ENCODE measurements at places on chromosomes 12 and 14.
A peak's percentile ranks its signal among the peaks of the same experiment; 100 is the strongest.

- DNase-seq, result no peak
Observed at GRCh38 chr12:45582536-45582935, 147.0 kb upstream of the ARID2 start.

DNA sequence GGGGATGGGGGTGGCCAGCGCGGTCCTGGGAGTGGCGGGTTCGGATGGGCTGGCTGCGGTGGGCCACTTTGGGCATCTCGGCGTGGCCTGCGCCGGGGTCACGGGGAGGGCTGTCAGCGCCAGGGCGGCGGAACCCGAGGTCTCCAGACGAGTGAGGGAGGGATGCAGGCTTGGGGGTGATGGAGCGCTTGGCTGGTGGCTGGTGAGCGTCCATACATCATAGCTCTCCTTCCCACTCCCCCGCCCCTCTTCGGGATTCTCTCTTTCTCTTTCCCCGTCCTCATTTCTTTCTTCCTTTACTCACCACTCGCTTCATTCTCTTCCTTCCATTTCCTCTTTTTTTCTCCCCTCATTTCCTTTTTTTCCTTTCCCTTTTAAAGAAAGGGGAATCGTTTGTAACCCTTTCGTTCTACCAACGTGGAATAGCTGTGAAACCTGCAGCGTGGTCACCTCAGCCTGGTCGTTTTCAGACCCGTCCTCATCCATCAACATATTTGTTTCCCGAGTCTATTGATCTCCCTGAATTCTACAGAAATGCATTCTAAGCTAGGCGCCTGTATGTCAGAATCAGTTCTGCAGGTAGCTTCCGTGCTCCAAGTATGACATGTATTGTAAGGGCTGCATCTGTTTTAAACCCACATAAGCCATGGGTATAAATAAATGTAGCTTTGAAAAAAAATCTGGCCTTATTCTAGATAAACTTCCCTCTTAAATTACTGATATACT is 260.3 kb upstream of the E2F7 start:
- DNase-seq, result no peak

DNA sequence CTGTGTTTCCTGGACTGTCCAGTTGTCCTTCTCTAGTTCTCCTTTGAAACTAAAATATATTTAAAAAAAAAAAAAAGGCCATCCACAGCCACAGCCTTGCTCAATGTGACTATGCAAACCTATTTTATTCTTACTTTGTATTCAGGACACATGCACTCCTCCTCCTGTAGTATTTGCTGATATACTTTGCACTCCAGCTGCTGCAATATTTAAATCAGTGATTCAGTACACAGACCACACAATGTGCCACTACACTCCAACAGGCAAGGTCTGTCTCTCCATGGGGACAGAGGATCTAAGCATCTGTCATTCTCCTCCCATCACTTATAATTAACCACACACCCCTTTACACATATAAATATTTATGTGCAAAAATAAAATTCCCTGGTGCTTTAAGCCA is 40.2 kb upstream of the CCDC196 start:
- DNase-seq, result no peak

- DNase-seq, result no peak
Observed at GRCh38 chr14:71483154-71483553, 449.1 kb upstream of the RGS6 start.

- no peak for DNase-seq
Observed at GRCh38 chr12:54879579-54879978, 25.3 kb downstream of the MUCL1 start.

- DNase-seq, result no peak
Observed at GRCh38 chr14:39016733-39017095, 86.3 kb downstream of the SEC23A start.

GRCh38 chr12:29662734-29663323 is 120.9 kb downstream of the TMTC1 start:
- no peak for DNase-seq

DNA sequence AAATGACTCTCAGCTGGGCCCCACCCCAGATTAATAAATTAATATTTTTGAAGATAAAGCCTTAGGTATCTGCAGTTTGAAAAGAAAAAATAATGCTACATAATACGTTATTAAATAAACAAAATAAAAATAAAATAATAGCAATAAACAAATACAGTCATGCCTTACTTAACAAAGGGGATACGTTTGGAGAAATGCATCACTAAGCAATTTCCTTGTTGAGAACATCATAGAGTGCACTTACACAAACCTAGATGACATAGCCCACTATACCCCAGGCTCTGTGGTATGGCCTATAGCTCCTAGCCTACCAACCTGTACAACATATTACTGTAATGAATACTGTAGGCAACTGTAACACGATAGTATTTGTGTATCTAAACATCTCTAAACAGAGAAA is 7.1 kb upstream of the EGLN3 start:
- DNase-seq, result no peak

GRCh38 chr12:64494998-64495729 is 43.2 kb downstream of the TBK1 start:
- no peak for DNase-seq

DNA sequence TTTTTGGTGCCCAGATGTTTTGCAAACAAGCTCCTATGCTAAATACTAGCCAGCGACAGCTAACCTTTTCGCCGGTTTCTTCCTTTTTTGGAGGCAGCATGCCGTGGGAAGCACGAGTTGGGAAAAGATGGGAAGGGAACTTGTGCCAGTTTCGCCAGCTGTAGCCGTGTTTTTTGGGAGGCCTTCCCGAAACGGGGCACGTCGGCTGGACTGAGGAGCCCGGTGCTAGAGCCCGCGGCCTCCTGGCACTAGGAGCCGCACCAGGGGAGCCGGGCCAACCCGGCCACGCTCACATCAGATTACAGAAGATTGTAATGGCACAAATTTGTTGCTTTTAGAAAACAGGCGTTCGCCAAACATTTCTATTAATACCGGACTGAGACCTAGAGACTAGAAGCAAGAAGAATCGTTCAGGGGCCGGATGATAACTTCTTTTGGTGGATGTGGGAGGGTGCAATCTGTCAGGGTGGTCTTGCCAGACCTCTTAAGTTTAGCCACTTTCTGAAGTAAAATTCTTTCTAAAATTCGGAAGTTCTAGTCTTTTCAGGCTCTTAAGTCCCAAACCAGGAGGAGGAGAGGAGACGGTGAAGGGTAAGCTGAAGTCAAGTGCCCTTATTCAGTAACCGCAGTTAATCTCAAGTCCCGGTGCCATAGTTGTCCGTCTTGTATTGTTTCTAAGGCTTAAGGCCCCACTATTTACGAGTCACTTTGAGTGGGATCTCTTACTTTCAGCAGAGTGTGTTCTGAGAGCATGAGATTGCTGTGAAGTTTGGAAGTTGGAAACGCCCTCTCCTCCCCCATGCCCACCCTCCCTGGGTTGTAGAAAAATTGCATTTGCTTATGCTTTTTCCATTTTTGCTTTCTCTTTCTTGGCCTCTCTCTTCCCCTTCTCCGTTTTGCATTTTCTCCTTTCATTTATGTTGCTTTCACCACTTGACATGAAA is 1.3 kb downstream of the RASSF3 start:
- DNase-seq, result peak; percentile 56

DNA sequence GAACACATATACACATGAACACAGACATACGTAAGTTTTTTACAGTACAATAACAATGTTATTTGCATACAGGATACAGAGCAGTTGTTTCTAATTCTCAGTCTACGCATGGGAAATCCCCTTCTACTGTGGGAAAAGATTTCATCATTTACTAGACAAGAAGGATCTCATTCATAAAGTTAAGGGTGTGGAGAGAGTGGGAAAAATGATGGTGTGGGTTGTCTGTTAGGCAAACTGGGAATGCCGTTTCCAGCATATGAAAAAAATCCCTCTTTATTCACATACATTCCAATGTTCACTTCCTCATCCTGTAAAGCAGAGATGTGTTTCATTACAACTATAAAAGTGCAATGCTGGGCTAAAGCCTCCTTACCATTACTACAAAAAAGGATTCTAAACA is 120.9 kb downstream of the SINHCAF start:
- no peak for DNase-seq

DNA sequence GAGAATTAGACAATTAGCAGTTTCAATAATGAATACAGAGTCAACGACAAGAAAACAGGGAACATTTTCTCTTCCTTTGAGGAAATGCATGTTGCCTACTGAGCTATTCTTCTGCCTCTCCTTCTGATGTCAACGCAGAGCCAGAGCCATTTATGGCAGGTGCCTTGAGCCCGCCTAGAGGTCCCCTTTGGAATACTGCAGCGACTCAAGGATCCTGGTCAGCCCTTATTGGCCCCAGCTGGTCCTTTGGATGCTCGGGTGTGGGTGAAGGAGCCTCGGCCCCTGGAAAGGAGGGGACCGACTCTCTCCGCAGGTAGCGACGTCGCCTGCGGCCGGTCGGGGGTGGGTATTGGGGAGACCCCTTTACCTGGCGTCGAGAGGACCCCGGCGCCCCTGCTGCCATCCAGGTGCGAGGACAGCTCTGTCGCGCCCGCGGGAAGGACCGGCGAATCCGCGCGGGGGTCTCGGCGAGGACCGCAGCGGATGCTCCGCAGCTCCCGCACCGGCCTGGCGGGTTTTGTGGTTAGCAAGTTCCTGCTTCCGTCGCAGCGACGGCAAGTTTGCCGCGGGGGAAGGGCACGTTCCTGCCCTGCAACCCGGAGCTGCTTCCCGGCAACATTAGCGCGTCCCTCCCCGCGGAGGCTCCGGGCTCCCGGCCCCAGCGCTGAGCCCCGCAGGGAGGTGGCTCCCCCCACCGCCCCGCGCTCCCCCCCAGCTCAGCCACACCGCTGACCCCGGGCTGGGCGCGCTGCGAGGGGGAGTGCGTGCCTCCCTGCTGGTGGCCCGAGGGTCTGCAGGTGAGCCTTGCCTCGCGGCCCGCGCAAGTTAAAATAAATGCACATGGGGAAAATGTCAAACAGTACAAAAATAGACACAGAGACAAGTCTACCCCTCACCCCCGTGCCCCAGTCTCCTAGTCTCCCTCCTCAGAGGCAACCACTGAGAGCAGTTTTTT is at the start of gene MANSC1:
Gene MANSC1 (minus strand): TSS at position 532 of the 955 bp plus-strand sequence. CDS start 6,928 bp downstream, outside the sequence.
- DNase-seq, result peak; percentile 78

- no peak for DNase-seq
Observed at GRCh38 chr12:9587987-9588600, 19.6 kb downstream of the KLRB1 start.

DNA sequence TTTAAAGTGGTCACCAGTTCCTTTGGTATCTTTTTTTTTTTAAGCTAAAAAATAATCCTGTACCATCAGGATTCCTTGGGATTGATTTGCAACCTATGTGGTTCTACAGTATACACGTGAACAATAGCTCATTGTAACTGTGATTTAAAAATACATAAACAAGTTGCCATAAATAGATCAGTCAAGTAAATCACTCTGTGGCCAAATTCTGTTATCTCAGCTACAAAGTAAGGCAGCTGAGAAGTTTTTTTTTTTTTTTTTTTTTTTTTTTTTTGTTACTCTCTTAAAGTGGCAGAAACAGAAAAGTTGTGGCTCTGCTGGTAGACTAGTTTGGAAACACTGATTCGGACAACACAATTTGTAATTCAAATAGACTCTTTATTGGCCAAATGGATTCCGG is 104.5 kb downstream of the PRICKLE1 start:
- no peak for DNase-seq

GRCh38 chr14:106174206-106174605 is 647.8 kb downstream of the TMEM121 start:
- DNase-seq, result no peak

DNA sequence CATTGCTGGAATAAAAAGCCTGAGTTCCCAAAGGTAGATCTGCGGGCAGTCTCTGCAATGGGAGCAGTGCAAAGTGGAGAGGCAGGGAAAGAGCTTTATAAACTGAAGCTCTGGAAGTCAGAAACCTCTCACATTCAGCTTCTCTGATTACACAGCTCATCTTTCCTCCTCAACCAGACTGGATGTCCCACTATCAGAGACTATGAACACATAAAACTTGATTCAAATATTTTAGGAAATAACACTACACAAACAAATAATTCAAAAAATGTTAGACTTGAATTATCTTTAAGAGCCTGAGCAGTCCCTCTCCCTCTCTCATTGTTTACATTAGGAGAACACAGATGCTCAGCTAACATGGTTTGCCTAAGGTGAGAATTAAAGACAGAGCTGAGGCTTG is 72.9 kb downstream of the DENND5B start:
- DNase-seq, result no peak

GRCh38 chr12:58169826-58170225 is 228.5 kb downstream of the ATP23 start:
- DNase-seq, result no peak

GRCh38 chr12:3891201-3891600 is 18.0 kb upstream of the PARP11 start:
- no peak for DNase-seq

DNA sequence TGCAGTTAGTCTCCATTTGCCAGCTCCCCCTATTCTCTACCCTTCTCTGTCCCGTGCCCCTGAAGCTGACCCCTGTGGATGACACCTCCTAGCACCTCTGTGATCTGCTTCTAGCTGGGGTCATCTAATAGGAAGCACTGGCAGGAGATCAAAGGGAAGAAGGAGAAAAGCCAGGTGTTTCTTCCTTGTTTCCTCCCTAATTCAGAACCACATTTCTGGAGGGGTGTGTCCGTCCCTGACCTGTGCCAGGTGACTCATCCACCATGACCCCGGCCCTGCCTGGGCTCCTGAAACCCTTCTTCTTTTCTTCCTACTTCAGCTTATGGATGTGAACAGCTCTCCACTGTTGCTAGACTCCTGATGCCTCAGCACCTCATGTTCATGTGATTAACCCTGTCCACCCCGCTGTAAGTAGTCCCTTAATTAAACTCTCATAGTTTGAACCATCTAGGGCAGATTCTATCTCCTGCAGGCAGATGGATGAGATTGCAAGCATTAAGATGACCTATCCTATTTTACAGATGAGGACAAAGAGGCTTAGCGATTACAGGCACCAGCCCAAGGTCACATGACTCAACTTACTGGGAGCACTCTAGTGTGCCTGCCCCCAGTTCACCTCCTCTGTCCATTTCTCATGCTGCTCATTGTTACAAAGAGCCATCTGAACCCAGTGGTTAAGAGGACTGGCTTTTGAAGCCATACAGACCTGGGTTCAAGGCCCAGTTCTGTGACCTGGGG is 770.5 kb downstream of the MED13L start:
- DNase-seq, result no peak

DNA sequence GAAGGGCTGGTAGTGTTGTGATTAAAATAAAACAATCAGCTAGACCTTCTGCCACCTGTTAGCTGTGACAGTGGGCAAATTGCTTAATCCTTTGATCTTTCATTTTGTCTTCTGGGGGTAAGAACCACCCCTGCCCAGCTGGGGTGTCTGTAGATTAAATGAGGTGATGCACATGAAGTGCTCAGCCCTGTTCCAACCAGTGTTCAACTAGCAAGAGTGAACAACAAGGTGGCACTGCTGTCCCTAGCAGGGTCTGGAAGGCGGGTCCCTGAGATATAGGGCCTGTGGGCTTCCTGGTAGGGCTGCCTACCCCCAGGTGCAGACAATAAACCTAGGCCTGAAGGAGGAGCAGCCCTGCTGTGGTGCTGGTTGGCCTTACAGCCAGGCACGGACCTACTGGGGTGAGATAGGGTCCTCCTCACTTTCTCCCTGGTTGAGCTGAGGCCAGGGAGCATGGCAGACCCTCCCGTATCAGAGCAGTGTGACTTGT is 60.6 kb downstream of the ARL6IP4 start:
- no peak for DNase-seq

DNA sequence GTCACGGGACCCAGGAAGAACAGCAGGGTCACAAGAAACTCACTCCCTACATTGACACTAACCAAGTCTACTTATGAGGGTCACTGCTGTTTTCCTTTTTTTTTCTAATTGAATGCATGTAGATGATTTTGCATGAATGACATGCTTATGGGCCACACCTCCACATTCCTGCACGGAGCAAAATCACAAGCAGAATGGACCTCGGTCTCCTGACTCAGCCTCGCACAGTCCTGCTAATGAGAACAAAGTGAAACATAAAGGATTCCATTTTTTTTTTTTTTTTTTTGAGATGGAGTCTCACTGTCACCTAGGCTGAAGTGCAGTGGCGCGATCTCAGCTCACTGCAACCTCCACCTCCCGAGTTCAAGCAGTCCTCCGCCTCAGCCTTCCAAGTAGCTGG is 12.3 kb downstream of the SCARB1 start:
- DNase-seq, result no peak
